M059J (cell line): ENCODE measurements at places on chromosomes 1 and 21. TPM values are rescaled to one million over a fixed set of nuclear protein-coding genes. Genes with fewer than 3 reads are reported as not detected.

GRCh38 chr1:195909061-195909460 lies 699.2 kb downstream of the KCNT2 start:
- DNase-seq, result no peak

GRCh38 chr21:46437096-46437498 lies 21.6 kb upstream of the DIP2A start:
- DNase-seq, result no peak

GRCh38 chr1:93003981-93004380 lies 42.7 kb upstream of the DIPK1A start:
- DNase-seq, result no peak

DNA sequence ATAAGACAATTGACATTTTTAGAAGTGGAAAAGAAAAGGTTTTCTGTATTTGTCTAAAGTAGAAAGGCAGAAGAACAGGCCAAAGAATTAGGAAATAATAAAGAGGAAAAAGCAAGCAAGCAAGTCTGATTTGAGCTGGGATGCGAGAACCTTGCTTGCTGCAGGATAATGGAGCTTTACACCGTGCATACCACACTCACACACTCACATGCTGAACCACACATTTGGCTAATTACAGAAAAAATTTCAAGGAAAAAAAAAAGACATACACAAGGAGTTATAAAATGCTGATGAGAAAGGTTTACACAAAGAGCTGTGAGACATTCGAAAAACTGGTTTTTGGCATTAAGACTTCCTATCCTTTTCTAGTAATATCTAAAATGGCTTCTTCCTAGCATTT lies 593.9 kb downstream of the KIF26B start:
- DNase-seq, result no peak

- no peak for DNase-seq
Measured at GRCh38 chr1:239394107-239394506, 7.7 kb downstream of the CHRM3 start.

- DNase-seq, result peak; percentile 52
Measured at GRCh38 chr1:146039844-146040194, 18.3 kb upstream of the HJV start.

DNA sequence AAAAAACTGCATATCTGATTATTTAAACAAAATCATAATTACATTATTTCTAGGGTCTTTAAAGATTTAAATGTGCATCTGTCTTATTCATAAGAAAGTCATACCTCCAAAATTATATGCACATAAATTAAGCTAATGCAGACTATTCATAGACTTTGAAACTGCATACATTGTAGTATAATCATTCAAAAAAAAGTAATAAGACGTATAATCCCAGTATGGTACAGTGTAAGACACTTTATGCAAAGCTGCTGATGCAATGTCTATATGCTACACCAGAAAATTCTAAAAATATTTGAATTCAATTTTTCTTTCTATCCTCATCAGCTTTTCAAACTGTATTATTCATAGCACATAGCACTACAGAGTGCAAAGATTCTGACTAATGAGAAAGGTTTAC lies 22.0 kb downstream of the BRINP3 start:
- no peak for DNase-seq

DNA sequence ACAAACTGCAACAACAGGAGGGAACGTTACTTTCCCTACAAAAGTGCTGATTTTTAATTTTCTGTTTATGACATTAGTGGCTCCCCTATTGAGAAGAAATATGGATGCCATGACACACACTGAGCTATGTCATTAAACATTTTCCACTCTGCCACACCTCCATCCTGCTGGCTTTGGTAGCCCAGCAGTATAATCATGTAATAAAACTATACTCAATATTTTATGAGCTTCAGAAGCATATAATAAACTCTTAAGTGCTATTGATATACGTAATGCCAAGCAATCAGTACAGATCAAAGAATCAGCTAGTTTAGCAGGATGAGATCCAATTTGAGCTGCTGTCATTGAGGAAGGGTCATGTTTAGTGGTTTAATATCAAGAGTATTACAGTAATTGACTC lies 141.3 kb upstream of the LRRC7 start:
- DNase-seq, result no peak

DNA sequence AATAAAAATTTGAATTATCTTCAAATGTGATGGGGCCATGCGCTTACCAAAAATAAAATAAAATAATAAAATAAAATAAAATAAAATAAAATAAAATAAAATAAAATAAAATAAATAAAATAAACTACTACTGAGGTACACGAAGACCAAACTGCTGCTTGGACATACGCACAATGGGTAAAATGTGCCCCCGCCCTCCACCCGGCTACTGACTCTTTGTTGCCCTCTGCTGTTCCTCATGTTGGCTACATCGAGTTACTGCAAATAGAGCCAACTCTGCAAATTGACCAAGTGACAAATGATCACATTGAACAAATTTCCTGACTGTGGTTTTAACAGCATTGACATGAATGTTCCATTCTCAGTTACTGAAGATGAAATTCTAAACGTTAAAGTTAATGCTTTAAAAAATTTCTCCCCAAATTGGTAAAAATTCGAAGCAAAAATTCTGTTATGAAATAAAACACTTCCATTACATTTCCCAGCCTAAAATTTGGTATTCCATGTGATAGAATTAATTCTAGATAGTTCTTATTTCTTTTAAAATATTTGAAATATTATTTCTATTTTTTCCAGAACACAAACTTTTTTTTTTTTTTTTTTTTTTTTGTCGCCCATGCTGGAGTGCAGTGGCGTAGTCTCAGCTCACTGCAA lies 18.8 kb upstream of the MAP1LC3C start:
- peak; percentile 58 for DNase-seq

DNA sequence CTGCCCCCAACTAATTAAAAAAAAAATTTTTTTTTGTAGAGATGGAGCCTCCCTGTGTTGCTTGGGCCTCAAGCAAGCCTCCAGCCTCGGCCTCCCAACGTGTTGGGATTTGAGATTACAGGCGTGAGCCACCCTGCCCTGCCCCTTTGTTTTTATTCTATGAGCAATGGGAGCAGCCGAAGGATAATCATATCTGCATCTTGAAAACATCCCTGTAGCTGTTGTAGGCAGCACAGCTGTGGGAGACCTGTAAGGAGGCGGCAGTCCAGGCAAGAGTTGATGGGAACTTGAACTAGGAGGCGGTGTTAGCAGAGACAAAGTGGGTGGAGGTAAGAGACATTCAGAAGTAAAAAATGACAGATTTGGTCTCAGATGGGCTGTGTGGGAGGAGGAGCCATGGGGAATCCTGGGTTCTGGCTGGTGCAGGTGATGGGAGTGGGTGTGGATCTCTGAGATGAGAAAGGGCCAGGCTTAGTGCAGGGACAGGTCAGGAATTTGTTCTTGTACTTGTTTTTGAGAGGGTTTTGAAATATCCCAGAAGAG lies 31.3 kb downstream of the STUM start:
- DNase-seq, result no peak

DNA sequence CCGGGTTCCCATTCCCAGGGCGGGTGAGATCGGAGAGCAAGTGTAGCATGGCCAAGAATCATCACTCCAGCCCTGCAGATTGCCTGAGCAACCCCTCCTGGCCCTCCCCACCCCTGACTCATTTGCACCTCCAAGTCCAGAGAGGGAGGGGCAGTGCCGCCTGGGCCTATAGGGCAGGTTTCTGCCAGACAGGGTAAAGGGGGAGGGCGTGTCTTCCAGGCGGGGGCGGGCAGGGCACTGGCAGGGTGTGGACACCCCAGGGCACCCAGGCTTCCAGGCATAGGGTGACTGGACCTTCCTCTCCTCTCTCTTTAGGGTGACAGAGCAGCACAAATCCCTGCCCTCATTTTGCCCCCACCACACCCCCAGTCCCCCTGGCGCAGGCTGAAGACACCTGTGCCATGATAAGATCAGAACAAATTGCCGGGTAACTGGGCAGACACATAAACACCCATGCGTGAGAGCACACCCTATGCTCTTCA lies 3.2 kb upstream of the CRYBG2 start:
- no peak for DNase-seq

DNA sequence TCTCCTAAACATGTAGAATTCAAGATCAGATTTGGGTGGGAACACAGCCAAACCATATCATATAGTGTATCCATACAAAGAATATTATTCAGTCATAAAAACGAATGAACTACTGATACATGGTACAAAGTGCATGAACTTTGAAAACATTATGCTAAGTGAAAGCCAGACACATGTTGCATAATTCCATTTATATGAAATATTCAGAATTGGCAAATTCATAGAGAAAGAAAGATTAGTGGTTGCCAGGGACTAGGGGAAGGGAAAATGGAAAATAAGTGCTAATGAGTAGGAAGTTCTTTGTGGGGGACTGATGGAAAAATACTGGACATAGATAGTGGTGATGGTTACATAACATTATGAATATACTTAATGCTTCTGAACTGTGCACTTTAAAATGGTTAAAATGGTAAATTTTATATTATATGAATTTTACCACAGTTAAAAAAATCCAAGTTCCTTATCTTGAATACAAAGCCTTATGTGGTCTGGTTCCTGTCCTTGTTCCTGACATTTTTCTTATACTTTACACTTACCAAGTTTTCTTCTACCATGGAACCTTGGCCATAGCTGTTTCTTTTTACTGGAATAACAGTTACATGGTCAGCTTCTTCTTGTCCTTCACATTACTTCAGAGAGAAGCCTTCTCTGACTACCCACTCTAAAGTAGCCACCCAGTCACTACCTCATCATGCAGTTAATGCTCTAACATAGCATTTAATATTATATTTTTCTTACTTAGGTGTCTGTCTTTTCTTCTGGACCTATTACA lies 64.0 kb downstream of the CCDC18 start:
- DNase-seq, result no peak

DNA sequence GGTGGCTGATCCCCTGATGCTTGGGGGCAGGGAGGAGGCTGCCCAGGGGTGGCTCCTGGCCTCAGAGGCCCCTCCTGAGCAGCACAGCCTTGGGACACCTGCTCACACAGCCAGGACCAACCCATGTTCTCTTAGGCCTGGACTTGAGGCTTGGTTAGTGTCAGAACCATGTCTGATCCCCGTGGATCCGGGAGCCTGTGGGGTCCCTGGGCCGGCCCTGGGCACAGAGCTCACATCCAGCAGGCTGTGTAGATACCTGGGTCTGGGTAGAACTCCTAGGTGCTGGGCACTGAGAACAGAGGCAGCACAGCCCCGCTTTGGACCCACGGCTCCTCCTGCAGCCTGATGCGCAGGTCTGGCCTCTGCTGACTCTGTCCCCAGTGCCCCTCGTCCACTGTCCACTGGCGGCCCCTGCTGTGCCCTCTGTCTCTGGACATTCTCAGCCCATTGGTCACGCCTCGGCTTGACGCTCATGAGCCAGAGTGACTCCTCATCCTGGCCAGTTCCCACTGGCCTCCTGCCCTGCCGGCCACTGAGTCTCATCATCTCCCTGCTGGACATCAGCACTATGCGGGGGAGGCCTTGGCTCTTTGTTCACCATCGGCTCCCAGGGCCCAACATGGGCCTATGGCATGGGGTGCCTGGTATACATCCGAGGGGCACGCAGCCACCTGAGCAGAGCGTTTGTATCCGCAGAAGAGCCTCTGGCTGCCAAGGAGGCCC lies 70.2 kb downstream of the TRIM11 start:
- peak; percentile 54 for DNase-seq

DNA sequence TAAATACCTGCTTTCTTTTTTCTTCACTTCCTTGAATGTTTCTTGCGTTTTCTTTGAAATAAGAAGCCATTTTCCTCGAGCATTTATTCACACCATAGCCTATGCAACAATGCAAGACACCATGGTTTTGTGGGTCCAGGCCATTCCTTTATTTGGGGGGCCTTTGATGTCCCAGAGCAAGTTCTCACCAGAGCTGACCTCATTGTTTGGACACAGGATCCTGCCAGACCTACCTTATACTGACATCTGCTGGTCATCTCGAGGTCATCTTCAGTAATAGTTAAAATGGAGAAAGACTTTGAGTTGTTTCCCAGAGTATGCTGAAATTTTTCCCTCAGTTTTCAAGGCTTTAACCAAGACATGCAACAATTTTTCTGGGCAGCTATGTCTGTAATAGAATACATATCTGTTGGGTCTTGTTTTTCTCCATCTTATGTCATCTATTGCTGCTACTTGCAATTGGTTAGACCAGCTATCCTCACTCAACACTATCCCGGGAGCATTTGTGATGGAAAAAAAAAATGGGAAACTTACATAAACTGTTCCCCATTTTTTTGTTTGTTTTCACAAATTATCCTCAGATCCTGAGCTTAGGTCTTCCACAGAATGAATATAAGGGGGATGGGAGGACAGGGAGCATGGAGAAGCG lies 34.0 kb upstream of the BACE2 start:
- peak; percentile 68 for DNase-seq

GRCh38 chr1:42847721-42848460 lies 1.5 kb downstream of the ZNF691 start:
- DNase-seq, result no peak

DNA sequence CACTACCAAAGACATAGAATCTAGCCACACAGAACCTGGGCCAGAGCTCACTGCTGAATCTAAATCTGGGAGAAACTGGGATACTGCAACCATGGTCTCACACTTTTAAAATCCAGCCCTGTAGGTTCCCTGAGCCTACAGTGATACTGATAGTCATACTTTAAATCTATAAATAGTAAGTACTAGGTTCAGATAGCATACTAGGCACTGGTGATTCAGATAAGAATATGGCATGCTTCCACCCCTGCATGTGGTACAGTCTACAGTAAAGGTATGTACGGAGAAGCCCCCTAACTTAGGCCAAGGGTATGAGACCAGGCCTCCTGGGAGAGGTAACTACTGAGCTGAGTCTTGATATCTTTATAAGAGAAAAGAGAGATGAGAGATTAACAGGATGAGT lies 193.3 kb upstream of the HMGB4 start:
- no peak for DNase-seq

- DNase-seq, result peak; percentile 55
Measured at GRCh38 chr1:30929135-30929889, 20.8 kb upstream of the SDC3 start.

- peak; percentile 28 for DNase-seq
Measured at GRCh38 chr1:112817555-112818373, 102.6 kb upstream of the PPM1J start.

DNA sequence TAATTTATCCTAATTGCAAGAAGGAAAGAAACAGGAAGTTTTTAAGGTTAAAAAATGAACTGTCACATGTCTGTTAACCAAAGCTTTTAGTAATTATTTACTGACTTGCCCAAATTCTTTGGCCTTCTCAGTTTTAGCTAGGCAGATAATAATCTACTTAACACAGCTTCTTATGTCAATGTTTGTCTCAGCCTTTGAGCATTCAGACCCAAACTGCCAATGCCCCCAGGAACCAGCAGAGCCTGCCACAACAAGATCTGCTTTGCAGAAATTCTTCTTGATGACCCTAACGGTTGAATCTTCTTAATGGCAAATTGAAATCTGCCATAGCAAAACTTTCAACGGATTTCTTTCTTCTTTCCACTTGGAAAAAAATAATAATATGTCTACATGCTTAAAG lies 792.4 kb upstream of the ADGRL2 start:
- DNase-seq, result no peak

ZBTB21 gene
- total RNA-seq, result 12.0 and 18.4 TPM in 2 replicates

PKP1 gene
- 0.15 TPM in 1 of 2 replicates, not detected in the other for total RNA-seq

HAPLN2 gene
- total RNA-seq, result not detected in 2 replicates

MCOLN3 gene
- 2.1 and 4.3 TPM in 2 replicates for total RNA-seq

ST3GAL3 gene
- total RNA-seq, result 15.0 and 24.2 TPM in 2 replicates

PDIK1L gene
- total RNA-seq, result 9.0 and 9.3 TPM in 2 replicates

EPHX1 gene
- total RNA-seq, result 55.3 and 55.8 TPM in 2 replicates

CR1L gene
- 3.6 TPM in 1 of 2 replicates, not detected in the other for total RNA-seq

NPHS2 gene
- not detected in 2 replicates for total RNA-seq
